ENCODE measurements at places on chromosomes 7 and 10.

- DNase-seq, result no peak
These were observed 26.4 kb downstream of the CHST15 start for GRCh38 chr10:124066781-124067714.

DNA sequence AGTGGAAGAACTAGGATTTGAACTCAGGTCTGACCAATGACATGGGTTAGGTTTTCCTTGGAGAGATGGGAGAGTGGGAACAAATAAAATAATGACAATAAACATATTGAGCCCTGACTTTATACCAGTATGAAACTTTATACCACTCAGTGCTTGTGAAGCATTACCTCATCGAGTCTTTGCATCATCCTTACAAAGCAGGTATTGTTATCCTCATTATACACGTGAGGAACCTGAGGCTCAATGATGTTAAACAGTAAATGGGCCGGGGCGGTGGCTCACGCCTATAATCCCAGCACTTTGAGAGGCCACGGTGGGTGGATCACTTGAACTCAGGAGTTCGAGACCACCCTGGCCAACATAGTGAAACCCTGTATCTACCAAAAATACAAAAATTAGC lies 47.7 kb downstream of the HHEX start:
- DNase-seq, result no peak

- no peak for DNase-seq
These were observed 52.5 kb downstream of the CDC14C start for GRCh38 chr7:48976850-48977249.

GRCh38 chr10:100718197-100718742 lies 27.1 kb upstream of the PAX2 start:
- DNase-seq, result no peak

- no peak for DNase-seq
These were observed 109.3 kb upstream of the PLXDC2 start for GRCh38 chr10:19706904-19707303.

DNA sequence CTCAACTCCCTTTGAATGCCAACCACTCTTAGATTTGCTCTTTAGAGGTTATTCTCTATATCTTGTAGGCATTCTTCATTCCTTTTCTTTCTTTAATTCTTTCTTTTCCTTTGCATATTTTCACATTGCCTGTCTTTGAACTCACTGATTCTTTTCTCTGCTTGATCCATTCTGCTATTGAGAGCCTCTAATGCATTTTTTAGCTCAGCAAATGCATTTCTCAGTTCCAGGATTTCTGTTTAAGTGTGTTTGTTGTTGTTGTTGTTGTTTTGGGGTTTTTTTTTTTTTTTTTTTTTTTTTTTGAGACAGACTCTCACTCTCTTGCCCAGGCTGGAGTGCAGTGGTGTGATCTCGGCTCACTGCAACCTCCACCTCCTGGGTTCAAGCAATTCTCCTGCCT lies 71.6 kb downstream of the FBXL13 start:
- no peak for DNase-seq

DNA sequence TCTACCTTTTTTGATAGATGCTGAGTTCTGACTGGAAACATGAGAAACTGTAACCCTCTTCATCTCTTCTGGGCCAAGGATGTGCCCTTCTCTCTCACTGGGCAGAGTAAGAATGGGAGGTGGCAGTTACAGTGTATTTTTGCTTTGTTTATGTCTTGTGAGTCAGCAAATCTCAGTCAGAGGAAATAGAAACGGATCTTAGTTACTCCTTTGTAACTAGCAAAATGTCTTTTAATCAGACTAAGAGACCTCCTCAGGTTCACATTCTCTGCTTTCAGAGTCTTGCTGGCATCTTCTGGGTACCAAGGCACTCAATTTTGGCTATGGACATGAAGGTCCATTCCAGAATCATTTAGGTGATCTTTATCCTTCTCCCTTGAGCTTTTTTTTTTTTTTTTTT lies 70.9 kb downstream of the HHEX start:
- DNase-seq, result no peak

DNA sequence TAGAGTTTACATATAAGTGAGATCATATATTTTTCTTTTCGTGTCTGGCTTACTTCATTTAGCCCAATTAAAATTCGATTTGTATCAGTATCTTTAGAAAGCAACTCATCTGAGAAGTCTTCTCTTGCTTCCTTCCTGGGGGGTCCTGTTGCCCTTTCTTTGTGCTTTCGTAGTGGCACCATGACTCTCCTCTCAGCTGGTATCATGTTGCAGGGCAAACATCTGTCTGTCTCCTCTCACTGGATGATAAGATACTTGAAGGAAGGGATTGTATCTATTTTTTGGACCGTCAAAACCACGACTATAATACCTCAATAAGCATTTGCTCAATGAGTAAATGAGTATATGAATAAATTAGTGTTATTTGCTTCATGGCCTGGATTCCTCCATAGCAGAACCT lies 382.5 kb upstream of the SORCS1 start:
- DNase-seq, result no peak

GRCh38 chr7:144987686-144988085 lies 151.8 kb upstream of the TPK1 start:
- no peak for DNase-seq

GRCh38 chr10:33248638-33249037 lies 85.8 kb downstream of the NRP1 start:
- peak; percentile 21 for DNase-seq

- DNase-seq, result no peak
These were observed 57.1 kb downstream of the SLIT1 start for GRCh38 chr10:97128516-97129154.

GRCh38 chr7:87944547-87944946 lies 10.5 kb downstream of the ADAM22 start:
- no peak for DNase-seq

- DNase-seq, result no peak
These were observed 35.1 kb downstream of the LRRC20 start for GRCh38 chr10:70347321-70347720.

DNA sequence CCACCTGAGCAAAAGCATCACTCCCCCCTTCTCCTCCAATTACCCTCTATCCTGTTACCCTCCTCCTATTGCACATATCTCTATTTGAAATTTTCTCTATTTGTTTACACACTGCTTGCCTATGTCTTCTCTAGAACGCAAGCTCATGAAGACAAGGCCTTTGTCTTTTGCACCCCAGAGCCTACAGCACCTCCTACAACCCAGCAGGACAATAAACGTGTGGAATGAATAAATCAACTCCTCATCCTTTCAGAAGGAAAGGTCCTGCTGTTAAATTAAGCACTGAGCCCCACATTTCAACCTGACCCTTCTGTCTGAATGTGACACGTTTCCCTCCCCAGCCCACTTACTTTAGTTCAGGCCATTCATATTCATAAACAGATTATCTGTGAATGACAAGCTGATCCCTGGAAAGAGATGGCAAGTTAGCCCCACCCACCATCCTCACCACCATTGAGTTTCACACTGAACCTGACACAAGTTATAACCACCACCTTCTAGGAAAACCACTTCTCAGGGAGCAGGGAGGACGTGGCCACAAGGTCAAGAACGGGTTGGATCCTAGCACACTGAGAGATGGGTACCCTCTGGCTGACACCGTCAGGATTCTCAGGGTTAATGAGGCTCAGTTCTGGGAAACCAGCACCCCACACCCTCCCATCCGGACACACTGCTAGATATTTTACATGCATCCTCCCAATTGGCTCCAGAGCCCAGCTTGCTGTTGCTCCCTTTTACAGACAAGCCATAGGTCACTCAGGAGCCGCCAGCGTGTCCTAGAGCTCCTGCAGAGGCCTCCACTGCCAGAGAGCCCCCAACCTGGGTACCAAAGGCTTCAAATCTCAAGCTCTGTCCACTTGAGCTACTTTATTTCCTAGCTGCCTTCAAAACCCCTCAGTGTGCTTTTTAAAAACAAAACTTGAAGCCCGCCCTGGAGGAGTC lies 934 bp downstream of the PRTFDC1 start:
- DNase-seq, result peak; percentile 14

- DNase-seq, result no peak
These were observed 112.5 kb downstream of the PDE1C start for GRCh38 chr7:31957756-31958155.

DNA sequence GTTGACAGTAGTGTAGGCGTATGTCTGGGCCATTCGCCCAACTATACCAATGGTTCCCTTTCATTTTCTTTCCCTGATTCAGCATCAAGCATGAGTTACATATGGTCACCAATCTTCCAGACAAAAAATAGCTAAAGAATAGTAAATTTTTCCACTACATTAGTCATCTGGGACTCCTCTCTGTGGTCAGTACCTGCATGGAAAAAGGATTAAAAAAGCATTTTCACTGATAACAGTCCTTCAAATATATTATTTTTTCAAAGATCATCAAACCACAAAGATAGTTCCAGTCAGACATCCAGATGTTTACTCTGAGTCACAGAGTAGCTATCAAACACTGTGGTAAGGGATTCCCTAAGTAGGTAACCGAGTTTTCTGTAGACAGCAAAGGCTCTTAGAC lies 302.6 kb upstream of the SEMA3D start:
- DNase-seq, result no peak

DNA sequence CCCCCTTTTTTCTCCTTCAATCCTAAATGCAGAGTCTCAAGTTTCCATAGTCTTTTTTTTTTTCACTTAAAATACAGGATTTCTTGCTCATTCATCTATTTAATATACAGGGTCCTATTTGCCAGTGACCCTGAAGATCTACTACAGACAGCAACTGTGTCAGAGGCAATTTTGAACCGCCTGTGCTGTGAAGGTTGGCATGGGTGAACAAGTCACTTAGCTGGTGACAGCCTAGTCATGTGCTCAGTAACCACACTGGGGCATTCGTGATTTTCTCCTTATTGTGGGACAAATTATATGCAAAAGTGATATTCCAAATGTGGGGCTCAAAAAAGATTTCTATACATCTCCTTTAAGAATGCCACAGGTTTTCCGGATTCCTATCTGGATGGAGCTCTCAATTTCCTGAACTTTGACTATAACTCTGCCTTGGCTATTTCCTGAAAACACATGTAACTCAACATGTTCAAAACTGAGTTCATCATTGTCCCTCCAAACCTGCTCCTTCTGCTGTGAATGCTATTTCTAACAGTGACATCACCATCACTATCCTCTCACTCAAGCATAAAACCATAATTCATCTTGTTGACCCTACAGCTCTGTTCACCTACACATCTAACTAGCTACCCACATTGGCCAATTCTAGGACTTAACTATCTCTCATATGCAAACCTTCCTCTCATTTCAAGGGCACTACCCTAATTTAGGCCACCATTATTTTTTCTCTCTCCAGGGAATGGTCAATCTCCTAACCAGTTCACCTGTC lies 36.7 kb downstream of the CDK6 start:
- no peak for DNase-seq

- DNase-seq, result peak; percentile 51
These were observed 18.6 kb downstream of the NPFFR1 start for GRCh38 chr10:70265032-70265689.

DNA sequence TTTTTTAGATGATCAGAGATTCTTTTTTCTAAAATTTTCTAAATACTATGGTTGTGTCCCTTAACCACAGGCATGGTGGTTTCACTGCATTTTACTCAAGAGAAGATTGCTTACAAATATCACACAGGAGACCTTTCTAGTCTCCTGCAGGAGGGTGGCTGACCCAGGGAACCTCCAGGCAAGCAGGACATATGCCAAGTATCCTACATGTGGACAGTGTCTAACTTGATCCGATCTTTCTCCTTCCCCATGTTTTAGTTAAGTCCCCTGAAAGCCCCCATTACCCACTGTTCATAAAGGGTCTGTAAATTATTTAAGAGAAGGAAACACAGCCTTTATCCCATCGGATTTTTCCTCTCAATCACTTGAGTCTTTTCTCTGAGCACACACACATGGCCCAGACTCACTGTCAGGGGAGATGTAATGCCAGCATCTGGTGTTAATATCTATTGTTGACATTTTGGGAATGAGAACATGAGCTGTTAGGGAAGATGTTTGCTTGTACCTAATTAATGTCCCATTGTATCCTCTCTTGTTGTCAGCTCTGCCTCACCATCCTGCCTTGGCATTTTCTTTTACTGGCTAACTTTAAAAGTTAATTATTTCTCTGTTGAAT lies 755.2 kb downstream of the AUTS2 start:
- no peak for DNase-seq

GRCh38 chr7:134827889-134828288 lies 48.5 kb downstream of the CALD1 start:
- DNase-seq, result no peak

DNA sequence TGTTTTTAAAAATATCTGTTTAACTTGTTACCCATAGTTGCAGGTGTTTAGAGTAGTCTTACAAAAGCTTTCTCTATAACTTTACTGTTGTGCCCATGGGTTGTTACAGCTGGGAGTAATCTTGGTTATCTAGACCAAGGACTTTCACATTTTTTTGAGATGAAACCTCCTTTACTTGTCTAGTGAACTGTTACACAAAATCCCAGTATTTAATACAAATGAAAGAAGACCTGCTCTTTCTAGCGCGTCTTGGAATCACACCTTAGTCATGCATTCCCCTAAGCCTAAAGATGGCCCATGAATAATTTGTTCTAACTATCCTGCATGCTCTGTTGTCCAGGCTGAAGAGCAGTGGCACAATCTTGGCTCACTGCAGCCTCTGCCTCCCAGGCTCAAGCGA lies 38.0 kb downstream of the CSGALNACT2 start:
- DNase-seq, result no peak

- DNase-seq, result no peak
These were observed 96.7 kb downstream of the SORCS1 start for GRCh38 chr10:107067843-107068242.

GRCh38 chr7:9407816-9408215 lies 974.4 kb downstream of the NXPH1 start:
- DNase-seq, result no peak

DNA sequence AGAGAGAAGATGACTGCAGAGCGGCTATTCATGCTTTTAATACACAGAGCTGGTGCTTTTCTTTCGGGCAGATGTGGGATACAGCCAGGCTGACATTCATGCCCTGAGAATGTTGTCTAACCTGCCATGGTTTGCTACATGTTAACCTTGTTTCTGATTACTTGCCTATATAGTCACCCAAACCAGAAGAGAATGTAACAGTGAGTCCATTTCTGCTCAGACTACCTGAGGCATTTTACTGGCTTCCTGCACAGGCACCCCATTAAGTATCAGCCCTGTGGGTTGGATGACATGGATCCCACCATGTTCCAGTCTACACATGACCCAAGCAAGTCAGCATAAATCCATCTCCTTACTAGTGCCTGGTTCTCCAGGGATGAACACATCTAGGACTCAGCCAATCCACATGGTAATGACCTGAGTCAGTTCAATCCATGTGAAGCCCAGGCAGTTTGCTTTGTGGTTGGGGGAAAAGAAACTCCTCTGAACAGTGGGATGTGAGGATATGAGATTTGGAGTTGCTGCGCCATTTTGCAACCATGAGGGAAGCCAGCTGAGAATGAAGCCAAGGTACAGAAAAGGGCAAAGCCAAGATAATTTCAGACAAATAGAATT lies 55.7 kb upstream of the MKX start:
- no peak for DNase-seq

Data from SW480 (cell line).